ENCODE measurements at places on chromosomes 11 and 22.

DNA sequence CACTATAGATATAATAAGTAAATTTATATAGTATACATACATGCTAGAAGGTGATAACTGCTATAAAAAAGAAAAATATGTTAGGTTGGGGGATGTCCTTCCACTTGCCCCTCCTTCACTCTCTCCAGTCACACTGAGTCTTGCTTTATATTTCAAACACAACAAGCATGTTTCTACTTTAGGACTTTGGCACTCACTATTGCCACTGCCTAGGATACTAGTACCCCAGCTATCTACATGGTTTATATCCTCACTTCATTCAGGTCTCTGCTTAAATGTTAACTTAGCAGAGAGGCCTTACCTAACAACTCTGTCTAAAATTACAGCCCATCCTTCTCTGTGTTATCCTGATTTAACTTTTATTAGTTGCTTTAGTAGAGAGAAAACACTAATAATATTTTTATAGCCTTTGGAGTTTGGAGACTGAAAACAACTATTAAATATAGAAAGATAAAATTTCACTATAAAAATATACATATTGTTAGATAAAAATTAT, 39.1 kb upstream of the B3GNT6 start:
- no peak for DNase-seq

DNA sequence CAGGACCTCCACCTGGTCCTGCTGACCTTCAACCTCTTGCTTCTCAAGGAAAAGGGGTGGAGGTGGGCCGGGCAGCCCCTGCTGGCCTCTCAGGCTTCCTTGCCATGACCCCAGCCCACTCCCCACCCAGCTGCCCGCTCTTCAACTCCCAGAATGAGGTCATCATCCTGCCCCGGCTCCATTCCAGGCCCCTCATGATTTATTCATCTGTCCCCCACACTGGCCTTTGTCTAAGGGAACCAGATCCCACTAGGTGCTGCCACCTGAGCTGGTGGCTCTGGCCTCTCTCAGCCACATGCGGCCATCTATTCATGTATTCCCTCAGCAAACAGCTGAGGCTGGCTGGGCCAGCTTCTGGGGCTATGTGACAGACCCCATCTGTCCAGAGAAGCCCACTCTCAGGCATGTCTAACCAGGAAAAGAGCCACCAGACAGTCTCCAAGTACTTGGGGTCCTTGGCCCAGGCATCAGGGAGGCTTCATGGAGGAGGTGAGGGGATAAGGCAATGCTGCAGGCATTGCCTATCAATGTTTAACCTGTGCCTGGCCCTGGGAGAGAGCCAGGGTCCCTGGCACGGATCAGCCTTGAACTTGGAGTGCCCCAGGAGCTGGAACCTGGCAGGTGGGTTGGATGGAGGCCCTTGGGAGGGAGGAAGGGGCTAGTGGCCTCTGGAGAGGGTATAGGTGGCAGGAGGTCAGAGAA, 2.2 kb upstream of the CABP2 start:
- no peak for DNase-seq

DNA sequence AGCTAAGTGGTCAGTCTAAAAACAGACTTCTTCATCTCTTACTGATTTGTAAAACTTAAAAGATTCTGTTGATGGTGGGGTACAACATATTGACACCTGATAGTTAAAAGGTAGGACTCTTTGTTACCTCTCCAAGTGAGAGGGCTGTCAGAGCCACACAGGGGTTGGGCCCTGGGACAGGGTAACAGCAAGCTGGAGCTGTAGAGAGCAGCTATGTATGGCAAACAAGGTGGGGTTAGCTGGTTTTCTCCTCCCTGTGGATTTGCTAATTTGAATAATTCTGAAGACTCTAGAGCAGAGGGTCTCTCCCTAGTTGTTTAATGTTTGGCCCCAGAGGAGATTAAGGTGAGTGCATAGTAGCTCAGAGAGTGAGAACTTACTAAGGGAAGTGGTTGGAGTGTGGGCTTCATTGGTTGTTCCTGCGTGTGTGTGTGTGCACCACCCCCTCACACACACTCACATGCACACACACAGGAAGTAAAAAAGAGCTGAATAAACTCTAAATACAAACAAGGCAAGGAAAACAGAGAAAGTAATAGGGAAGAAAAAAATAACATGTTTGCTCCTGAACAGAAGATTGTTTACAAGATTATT, 9.2 kb upstream of the GAS2 start:
- no peak for DNase-seq

DNA sequence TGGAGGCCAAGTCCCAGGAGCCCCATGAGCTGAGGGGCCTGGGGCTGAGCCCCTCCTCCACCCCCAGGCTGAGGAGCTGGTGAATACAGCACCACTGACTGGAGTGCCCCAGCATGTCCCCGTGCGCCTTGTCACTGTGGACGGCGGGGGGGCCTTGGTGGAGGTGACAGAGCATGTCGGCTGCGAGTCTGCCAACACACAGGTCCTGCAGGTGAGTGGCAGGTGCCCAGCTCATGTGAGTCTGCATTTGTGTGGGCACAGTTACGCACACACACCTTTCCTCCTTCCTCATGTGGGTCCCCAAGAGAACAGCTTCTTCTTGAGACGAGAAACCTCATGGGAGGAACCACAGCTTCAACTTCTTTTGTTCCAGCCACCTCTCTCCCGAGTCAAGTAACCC, 7.7 kb downstream of the TMEM132A start:
- no peak for DNase-seq

GRCh38 chr11:129846508-129847335, 31.1 kb downstream of the TMEM45B start:
- DNase-seq = no peak

DNA sequence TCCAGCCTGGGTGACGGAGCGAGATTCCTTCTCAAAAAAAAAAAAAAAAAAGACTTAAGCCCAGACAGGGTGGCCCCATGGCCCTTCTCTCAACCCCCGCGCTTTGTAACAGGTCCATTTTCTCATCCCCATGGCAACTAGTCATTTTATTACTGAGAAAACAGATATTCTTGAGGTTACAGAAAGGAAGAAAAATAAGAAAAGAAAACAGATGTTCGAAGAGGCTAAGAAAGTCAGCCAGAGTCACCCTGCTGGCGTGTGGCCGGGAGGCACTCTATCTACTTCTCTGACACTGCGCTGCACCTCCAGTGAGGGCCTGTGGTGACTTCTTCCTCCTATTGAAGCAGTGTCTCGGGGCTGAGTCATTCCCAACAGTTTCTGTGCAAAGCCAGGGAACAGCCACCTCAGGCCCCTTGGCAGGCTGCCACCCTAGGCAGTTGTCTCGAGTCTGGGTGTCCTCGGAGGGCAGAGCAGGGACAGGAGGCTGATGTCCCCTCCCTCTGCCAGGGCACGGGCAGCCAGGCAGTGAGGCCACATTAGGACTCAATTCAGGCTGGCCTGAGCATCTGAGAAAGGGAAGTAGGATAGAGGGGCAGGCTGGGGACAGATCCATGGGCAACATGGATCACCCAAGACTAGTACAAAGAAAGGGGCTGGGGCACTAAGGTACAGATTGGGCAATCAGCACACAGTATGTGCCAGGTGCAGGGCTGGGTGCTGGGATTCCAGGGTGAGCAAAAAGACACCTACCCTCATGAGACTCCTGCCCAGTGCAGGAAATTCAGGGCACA, 16.4 kb upstream of the SYVN1 start:
- peak; percentile 22 for DNase-seq

DNA sequence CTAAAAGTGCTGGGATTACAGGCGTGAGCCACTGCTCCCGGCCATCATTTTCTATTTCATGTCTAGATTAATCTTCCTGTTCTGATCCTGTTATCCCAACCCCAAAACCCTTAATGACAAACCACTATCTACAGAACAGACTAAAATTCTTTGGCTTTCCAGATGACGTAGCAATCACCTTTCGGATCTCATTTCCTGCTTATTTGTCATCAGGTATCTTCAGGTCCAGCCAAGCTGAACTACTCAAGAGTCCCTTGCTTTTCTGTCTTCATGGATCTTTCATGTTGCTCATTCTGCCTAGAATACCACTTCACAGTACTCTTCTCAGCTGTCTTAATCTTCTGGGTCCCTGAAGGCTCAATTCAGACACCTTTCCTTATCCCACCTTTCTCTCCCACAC, 27.4 kb upstream of the IPO7 start:
- DNase-seq = no peak

GRCh38 chr11:130404727-130405126, 23.7 kb downstream of the ADAMTS8 start:
- no peak for DNase-seq

GRCh38 chr11:15101072-15101709, 13.5 kb upstream of the INSC start:
- DNase-seq = peak; percentile 56

Measured in cerebellar cortex (tissue), 1 donor.